ENCODE measurements at places on chromosomes 12 and 14.

DNA sequence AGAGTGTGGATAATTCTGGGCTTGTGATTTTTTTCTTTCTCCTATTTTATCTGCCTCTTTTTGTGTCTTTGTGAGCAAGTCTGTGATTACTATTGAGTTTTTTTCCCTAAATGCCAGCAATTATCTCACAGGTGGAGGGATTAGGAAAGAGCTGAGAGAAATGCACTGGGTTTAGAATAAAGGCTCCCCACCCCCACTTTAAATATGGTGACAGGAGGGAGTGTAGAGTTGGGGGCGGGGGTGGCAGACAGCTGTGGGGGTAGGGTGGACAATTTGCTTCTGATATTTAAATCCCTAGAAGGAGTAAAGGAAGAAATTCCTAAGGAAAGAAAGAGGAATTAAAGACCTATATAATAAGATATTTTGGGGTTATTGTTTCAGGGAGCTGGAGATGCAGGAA lies 145.9 kb downstream of the NRXN3 start:
- no peak for DNase-seq

DNA sequence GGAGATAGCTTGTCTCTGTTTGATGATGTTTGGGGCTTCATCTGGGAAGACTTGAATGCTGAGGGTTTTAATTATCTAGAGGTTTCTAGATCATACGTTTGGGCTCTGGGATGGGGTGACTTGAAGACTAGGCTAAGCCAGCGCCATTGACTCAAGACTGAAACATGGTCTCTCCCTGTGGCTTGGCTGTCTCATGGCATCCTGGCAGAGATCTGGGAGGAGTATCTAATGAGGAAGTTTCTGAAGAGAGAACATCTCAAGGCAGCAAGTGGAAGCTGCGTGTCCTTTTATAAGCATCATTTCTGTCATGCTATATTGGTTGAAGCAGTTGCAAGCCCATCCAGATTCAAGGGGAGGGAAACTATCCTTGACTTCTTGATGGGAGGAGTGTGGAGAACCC lies 104.8 kb downstream of the UNC79 start:
- DNase-seq = no peak

- no peak for DNase-seq
These were observed at the start of gene WIF1 for GRCh38 chr12:65121049-65121955. Gene WIF1 (minus strand): TSS chr12:65121305. CDS start chr12:65121191, 114 bp downstream.

DNA sequence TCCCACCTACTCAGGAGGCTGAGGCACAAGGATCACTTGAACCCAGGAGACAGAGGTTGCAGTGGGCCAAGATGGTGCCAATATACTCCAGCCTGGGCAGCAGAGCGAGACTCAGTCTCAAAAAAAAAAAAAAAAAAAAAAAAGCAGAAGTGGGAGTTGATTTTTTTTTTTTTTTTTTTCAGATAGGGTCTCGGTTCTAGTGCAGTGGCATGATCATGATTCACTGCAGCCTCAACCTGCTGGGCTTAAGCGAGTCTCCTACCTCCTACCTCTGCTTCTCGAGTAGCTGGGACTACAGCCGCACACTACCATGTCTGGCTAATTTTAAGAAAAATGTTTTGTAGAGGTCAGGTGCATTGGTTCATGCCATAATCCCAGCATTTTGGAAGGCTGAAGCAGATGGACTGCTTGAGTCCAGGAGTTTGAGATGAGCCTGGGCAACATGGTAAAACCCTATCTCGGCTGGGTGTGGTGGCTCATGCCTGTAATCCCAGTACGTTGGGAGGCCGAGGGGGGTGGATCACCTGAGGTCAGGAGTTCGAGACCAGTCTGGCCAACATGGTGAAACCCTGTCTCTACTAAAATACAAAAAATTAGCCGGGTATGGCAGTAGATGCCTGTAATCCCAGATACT lies 16.3 kb upstream of the HSP90AA1 start:
- DNase-seq = no peak

GRCh38 chr12:67415473-67415872 lies 146.3 kb downstream of the CAND1 start:
- no peak for DNase-seq

GRCh38 chr12:102753802-102754201 lies 163.2 kb downstream of the PAH start:
- no peak for DNase-seq

- no peak for DNase-seq
These were observed 9.1 kb downstream of the B4GALNT3 start for GRCh38 chr12:468671-469389.

DNA sequence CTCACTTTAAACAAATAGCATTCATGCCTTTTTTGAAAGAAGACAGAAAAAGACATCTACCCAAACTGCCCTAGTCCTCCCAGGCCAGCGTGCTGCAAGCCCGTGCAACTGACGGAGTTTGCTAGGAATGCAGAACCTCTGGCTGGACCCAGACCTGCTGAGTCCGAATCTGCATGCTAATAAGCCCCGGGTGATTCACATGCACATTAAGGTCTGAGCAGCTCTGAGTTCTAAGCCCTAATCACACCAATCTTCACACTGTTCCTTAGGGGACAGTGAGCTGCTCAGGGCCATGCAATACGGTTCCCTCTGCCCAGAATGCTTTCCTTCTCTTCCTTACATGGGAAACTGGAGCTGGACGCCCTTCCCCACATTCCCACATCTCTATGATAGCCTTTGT lies 25.2 kb downstream of the HAL start:
- DNase-seq = no peak

DNA sequence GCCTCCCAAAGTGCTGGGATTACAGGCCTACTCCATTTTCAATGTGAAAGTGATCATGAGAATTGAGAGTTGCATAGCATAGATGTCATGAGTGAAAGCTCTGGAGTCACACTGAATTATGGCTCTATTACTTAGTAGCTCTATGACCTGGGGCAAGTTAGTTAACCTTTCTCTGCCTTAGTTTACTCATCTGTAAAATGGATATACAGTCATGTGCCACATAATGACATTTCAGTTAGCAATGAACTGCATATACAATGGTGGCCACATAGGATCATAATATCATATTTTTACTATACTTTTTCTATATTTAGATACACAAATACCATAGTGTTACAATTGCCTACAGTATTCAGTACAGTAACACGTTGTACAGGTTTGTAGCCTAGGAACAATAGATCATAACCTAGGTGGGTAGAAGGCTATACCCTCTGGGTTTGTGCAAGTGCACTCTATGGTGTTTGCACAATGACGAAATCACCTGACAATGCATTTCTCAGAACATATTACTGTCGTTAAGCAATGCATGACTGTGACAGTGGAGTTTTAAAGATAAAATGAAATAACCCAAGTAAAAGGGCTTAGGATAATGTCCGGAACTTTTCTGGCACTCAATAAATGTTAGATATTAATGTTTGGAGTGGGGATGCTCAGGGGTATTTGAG lies 53.1 kb downstream of the ZFYVE26 start:
- no peak for DNase-seq

DNA sequence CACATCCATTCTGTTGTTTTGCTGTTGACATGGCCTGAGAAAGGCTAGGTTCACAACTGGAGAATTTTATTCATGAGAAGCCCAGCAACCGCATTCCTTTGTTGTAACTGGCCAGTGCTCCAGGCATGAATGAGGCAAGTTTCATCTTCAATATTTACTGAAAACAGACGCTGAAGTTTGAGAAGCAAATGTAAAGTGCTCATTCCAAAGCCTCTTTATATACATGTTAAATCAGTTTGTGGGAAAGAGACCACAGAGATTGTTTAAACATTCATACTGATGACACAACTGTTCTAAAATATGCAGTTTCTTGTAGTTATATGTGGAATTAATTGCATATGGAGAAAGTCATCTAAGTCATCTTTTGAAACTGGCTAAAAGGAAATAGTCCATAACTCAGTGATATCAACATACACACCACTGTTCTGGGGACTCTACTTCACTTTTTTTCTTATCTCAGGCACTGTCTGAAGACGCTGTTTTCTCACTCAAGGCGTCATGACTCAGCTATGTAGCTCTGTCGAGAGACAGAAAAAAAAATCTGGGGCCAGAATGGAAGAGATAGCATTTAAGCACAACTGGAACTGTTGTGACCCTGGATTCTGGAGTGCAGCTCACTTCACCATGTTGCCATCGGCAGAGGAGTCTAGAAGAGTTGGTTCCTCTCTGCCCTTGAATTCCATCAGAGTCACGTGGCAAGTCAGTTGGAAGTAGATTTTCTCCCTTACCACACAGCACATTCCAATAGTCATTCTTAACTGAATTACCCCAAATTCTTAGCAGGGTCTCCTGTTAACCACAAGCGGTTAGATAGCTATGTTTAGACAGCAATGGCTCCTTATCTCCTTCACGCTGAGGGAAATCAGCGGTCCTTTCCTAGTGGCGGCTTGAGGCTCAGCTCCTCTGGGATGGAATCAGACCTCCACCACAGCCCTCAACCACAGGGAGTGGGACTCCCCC lies 258.4 kb upstream of the HMGA2 start:
- no peak for DNase-seq

GRCh38 chr12:57692500-57692899 lies 1.4 kb upstream of the OS9 start:
- DNase-seq = no peak

DNA sequence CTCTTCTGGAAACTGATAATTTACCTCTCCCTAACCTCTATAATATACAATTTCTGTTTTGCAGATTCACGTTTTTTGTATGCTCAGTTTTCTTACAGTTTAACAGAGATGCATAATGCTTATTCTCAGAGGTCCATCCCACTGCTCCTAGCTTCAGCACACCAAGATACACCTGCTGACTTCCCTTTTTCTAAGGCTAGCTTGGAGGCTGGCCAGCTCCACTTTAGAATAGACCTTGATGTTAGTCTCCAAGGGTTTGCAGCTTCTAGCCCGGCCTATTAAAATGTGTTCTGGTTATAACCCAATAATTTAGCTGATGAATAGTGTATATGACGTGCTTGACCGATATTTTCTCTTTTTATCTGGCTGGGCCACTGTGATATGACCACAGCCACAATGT lies 261.2 kb downstream of the EGLN3 start:
- no peak for DNase-seq

GRCh38 chr14:28975084-28975483 lies 208.5 kb downstream of the FOXG1 start:
- no peak for DNase-seq

DNA sequence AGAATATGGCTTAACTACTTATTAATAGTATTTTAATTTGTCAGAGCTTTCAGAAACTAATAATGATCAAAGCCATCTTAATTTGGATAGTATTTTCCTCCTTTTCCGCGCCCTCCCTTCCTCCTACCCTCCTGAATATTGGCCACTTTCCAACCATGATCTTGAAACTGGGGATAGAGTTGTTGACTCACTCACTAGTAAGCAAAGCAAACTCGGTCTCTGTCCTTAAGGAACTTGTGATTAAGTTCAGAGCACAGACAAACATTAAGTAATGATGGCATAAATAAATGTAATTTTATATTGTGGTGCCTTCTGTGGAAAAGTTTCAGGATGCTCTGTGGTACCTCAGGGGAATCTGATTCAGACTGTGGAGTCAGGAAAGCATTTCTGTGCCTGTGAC lies 75.7 kb downstream of the LRRK2 start:
- no peak for DNase-seq

- DNase-seq = no peak
These were observed 44.1 kb upstream of the AMN start for GRCh38 chr14:102878174-102878969.

GRCh38 chr14:32345311-32345791 lies 16.3 kb downstream of the AKAP6 start:
- no peak for DNase-seq

- DNase-seq = no peak
These were observed 444.9 kb downstream of the EGLN3 start for GRCh38 chr14:33505963-33506329.

DNA sequence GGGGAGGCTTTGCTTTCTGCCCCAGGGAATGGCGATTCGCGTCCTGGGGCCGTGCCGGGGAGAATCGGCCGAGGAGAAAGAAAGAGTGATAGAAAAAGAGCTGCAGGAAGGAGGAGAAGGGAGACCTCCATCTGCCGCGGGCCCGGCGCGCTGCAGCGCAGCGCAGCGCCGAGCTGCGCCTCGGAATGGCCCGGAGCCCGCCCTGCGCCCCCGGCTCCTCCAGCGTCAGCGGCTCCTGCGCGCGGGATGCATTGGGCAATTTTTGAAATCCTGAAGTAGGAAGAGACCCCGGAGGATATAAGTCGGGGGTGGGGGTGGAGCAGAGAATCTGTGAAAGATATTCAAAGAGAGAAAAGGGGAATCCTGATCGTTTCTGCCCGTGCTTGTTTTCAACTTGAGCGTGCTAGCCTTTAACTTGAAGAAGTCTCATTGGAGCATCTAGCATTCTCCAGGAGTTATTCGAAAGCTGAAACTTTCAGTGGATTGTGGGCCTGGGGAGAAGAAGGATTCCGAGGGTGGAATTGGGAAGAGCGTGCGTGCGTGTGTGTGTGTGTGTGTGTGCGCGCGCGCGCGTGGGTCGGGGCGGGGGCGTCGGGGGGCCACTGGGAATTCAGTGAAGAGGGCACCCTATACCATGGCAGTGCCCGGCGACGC lies 441 bp downstream of the PDE3A start:
- no peak for DNase-seq

- no peak for DNase-seq
These were observed 12.8 kb downstream of the PGF start for GRCh38 chr14:74942608-74943007.

DNA sequence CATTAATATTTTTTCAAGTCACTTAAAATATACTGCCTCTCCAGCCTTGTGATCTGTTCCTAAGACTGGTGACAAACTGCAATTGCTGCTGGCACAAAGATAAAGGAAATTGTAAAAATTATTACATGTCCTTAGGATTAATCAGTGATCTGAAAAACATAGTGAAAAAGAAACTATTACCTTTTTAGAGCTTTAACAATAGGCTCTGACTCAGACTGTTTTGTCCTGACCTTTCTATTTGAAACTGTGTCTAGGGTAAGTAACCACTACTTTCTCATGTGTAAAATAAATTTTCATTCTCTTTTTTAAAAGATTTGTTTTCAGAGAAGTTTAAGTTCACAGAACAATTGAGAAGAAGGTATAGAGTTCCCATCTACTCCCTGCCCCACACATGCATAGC lies 80.4 kb upstream of the CLEC14A start:
- no peak for DNase-seq

- no peak for DNase-seq
These were observed 103.8 kb upstream of the ETV6 start for GRCh38 chr12:11545484-11546330.

GRCh38 chr14:20400965-20401593 lies 12.2 kb downstream of the TEP1 start:
- no peak for DNase-seq

GRCh38 chr12:102879144-102879763 lies 37.8 kb downstream of the PAH start:
- DNase-seq = peak; percentile 24

DNA sequence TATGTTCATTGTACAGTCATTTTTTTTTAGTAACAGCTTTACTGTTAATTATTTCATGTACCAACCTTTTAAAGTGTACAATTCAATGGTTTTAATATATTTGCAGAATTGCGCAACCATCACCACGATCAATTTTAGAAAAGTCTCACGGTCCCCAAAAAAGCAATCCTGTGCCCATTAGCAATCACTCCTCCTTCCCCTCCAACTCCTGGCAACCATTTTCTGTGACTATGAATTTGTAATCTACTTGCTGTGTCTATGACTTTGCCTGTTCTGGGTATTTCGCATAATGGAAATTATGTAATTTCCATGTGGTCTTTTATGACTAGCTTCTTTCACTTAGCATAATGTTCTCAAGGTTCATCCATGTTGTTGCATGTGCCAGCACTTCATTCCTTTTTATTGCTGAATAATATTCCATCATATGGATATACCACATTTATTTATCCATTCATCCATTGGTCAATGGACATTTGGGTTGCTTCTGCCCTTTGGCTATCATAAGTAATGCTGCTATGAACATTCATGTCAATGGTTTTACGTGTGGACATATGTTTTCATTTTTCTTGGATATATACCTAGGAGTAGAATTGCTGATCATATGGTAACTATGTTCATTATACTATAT lies 9.9 kb downstream of the KICS2 start:
- no peak for DNase-seq
